ENCODE measurements at places on chromosomes 5 and 9.

- no peak for DNase-seq
Measured at GRCh38 chr5:55823151-55823796, 27.9 kb upstream of the IL31RA start.

DNA sequence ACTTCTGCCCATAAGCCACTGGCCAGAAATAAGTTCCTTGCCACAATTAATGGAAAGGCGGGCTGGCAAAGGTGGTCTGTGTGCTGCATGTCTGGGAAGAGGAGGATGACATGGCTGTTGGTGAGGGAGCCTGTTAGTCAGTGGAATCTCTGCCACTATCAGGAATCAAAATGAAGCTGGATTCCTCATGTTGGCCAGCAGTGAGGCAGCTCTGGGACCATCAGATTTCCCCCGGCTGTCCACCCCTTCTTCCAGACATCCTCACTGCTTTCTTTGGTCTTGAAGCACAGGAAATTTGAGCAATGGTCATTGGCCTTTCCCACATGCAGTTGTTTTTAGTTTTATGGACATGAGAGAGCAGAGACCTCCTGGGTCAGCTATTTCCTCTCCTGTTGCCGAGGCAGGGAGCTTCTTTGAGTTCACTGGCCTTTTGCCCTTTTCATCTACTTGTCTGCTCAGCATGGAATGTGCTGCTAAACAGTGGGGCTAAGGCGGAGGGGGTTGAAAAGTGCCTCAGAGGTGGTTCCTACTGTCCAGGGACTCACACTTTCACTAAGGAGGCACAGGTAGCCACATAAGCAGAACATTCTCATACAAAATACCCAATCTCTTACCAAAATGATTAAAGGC, 34.8 kb upstream of the NEURL1B start:
- DNase-seq, result no peak

GRCh38 chr9:120923620-120924328, 2.8 kb downstream of the TRAF1 start:
- no peak for DNase-seq

GRCh38 chr9:136515276-136515675, 30.6 kb downstream of the NOTCH1 start:
- no peak for DNase-seq

GRCh38 chr9:4555236-4555635, 65.0 kb downstream of the SLC1A1 start:
- DNase-seq, result no peak

DNA sequence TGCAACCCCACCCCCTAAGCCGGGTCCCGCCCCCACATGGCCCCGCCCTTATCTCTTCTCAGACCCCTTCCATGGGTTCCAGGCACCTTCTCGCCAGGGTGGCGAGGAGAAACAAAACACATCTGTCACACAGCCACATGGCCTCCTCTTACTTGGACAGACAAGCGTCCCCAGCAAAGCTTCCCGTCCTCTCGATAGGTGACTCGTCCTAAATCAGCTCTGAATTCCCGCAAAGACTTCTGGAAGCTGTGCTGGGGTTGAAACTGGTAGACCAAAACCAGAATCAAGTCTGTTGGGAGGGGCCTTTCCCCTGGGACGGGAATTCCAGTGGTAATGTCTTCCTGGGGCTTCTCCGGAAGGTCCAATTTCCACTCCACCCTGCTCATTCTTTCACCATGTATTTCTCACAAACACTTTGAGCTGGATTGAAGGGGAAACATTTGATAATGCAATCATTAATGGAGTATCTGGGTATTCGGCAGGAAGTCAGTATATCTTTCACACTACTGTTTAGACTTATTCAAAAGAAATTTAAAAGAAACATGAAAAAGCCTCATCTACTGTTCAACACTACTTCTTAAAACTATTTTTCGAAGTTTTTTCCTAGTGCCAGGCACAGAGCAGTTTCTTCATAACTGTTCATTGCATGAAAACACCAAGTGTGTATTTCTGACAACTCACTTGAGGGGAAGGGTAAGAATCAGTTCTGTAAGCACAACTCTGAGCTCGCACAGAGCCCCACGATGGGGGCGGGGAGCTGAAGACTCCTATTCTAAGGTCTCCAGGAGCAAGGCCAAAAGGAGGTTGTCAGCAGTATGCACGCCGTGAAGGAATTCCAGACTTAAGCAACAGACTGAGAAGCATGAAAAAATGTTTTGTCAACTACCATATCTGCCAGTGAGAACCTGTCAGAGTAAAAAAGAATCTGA, 644 bp upstream of the CTNNAL1 start:
- peak; percentile 64 for DNase-seq

- DNase-seq, result peak; percentile 50
Measured at GRCh38 chr9:104868687-104869404, 59.1 kb downstream of the ABCA1 start.

Data from foreskin melanocyte (primary cell).